ENCODE measurements at places on chromosomes 13 and 19. TPM values are rescaled to one million over a fixed set of nuclear protein-coding genes. Genes with fewer than 3 reads are reported as not detected.

GRCh38 chr19:3193256-3194105, 7.8 kb downstream of the NCLN start:
- DNase-seq, result no peak

- DNase-seq, result peak; percentile 47
Measured at GRCh38 chr13:80276371-80277289, 64.3 kb downstream of the SPRY2 start.

GRCh38 chr13:22451327-22451741, 729.4 kb upstream of the SGCG start:
- DNase-seq, result no peak

DNA sequence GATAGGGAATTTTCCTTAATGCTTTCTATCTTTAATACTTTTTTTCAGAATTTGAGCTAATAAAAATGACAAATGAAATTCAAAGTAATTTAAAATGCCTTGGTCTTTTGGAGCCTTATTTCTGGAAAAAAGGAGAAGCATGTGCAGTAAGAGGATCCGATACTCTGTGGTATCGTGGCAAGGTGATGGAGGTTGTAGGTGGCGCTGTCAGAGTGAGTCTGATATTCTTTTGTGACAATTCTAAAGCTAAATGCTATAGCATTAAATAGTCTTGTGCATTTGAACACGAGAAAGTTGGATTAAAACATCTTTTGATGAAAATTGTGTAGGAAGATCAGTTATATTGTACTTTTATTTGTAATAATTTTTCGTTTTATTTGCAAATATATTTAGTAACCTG, 95.0 kb downstream of the RNF17 start:
- no peak for DNase-seq

DNA sequence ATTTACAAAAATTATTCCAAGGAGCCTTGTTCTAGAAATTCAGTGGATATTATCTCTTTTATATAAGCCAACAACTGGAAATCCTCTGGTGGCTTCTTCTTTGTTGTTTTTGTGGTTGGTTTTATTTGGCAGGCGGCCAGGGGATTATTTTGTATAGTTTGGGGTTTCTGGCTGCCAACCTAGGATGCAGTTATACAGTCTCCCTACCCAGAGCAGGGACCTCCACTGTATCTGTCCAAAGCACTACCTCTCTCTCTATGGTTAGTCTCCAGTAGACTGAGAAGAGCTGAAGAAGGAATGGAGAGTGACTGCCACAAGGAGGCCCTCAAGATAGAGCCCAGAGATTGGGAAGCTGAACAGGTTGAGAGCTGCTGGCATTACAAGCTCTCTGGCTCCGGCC, 80.2 kb downstream of the ZAR1L start:
- DNase-seq, result no peak

DNA sequence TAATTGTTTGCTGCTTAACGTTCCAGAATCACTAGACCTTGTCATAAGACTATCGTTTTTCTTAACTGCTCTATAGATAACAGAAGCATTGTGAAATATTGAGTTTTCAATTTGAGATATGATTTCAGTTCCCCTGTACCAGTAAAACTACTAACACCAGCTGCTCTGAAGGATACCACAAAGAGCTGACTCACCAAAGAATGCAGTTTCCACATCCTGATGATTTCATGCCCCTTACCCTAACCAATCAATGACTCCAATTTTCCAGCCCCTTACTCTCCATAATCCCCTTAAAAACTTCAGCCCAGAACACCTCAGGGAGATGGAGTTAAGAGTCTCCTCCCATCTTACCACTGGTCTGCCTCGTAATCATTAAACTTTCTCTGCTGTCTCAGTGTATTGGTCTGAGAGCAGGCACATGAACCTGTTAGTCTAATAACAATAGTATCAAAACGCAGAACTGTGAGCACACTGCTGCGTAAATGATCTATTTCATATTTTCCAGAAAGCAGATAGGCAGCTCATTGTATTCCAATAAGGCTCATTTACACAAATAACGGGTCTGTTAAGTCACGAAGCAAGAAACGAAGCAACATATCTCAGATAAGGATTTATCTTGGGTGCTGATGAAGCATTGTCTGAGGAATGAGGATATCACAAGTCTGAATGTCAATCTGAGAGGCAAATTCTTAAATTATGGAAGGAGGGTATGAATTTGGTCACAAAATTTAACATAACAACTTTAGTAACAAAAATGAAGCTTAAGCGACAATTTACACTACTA, 14.1 kb upstream of the CCNA1 start:
- no peak for DNase-seq

GRCh38 chr19:53595510-53595867, 36.3 kb upstream of the DPRX start:
- no peak for DNase-seq

DNA sequence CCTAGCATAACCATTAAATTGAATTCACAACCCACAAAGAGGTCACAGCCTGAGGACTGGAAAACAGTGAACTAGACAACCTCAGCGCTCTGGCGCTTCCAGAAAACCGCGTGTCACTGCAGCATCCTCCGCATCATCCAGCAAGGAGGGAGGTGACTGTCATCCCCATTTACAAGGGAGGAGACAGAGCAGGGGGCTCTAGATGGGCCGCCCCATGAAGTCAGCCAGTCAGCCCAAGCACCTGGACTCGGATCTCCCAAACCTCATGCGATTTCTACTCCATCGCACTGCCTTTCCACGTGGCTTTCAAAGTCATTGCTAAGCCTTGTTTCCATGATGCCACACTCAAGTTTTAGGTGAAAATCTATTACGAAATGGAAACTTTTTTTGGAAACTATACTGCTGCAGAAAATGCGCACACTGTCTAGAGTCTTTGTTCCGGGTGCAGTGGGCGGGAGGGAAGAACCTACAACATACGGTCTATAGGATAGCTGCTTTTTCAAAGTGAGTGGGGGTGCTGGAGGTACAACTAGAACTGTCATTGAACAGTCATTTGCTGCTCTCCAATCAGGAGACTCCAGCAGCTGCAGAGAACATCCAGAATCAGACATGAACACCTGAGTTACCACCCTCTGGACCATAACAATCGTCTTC, 2.8 kb downstream of the AP3D1 start:
- DNase-seq, result no peak

DNA sequence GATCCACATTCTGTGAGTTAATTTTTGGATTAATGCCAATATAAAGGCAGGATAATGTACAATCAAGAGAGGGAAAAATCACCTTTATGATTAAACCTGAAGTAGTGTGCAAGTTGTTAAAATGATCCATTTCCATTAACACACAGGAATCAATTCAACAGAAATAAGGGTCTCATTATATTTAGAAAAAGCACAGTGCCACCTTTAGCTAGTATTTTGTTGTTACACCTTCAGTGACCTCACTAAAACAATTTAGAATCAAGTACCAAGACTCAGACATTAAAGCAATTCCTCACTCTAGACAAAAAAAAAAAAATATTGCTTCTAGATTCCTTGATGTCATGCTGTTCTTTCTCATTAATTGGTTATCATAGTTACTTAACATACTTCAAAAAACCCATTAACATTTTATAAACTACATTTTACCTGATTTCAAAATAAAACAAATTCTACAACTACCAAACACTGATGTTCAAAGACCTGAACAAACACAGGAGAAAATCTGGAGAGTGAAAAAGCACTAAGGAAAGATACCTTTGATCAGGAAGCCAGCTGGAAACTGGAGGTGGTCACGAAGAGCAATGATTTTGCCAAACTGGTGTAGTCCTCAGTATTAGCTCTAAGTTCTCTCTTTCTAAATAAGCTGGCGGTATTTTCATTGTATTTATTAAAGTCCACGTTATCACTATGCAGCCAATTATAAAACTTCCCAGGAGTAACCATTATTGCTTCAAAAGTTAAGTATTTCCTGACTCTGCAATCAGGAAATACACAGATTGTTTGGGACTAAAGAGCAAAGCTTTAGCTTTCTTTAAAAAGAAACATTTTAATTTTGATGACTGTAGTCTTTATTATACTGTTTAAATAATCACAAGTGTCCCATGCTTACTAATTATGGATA, 115.3 kb downstream of the TBC1D4 start:
- no peak for DNase-seq

DNA sequence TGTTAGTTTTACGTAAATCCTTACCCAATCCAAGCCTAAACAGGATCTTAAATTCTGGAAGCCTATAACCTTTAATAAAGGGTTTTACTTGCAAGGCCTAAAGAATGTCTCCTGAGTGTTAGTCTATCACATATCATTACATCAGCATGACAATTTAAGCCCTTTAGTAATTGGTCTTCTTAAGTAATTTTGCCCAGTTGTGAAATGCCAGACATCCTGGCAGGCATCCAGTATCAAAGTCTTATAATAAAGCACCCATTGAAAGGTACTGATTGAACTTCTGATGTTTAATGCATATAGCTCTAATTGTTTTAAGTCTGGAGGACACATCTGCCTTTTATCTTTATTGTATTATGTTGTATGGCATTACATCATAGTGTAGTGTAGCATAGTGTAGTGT, 1078.9 kb downstream of the SLITRK1 start:
- DNase-seq, result no peak

DNA sequence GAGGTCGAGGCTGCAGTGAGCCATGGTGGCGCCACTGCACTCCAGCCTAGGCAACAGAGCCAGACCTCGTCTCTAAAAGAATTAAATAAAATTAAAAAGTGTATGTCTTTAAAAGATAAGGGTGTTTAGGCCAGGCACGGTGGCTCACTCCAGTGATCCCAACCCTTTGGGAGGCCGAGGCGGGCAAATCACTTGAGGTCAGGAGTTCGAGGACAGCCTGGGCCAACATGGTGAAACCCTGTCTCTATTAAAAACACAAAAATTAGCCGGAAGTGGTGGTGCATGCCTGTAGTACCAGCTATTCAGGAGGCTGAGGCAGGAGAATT, 7.5 kb upstream of the SDHAF1 start:
- DNase-seq, result no peak

DNA sequence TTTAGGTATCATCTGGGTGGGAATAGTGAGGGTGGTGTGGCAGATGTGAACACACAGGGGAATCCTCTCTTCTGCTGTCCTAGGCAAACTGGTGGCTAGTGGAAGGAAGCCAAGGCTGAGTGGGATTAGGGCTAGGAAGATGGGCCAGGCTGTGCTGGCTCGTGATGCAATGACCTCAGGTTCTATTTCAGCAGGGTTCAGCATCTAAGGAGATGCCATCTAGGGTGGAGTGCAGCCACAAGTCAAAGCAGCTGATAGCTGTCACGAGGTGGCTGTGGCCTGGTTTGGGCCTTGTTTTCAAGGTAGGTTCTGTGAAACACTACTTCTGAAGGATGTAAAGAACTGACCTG, 21.6 kb downstream of the ARL11 start:
- no peak for DNase-seq

GRCh38 chr13:41606646-41607045, 149.3 kb downstream of the RGCC start:
- DNase-seq, result no peak

- no peak for DNase-seq
Measured at GRCh38 chr19:35297515-35297848, 5.5 kb downstream of the MAG start.

GRCh38 chr13:96898212-96898611, 96.1 kb downstream of the OXGR1 start:
- no peak for DNase-seq

DNA sequence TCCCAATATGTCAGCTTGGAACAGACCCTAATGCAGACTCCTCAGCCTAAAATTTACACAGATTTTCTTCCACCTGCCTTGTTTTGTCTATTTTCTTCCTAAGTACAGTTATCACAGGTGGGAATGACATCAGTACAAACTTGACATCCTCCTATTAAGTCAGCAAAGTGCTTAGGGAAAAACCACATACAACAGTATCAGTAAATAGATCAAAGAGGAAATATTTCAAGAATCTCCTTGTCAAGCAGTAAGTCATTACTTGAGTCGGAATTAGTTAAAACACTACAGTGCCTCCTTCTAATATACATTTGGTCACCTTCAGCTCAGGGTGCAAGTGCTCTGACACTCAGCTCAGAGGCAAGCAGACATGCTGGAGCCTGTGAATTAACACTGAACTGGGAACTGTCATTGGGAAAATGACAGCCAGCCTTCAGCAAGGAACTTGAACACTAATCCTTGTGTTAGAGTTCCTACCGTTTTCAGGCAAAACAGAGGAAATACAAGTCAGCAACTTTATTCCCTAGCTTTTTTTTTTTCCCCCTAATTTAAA, 394.3 kb upstream of the HTR2A start:
- no peak for DNase-seq

DNA sequence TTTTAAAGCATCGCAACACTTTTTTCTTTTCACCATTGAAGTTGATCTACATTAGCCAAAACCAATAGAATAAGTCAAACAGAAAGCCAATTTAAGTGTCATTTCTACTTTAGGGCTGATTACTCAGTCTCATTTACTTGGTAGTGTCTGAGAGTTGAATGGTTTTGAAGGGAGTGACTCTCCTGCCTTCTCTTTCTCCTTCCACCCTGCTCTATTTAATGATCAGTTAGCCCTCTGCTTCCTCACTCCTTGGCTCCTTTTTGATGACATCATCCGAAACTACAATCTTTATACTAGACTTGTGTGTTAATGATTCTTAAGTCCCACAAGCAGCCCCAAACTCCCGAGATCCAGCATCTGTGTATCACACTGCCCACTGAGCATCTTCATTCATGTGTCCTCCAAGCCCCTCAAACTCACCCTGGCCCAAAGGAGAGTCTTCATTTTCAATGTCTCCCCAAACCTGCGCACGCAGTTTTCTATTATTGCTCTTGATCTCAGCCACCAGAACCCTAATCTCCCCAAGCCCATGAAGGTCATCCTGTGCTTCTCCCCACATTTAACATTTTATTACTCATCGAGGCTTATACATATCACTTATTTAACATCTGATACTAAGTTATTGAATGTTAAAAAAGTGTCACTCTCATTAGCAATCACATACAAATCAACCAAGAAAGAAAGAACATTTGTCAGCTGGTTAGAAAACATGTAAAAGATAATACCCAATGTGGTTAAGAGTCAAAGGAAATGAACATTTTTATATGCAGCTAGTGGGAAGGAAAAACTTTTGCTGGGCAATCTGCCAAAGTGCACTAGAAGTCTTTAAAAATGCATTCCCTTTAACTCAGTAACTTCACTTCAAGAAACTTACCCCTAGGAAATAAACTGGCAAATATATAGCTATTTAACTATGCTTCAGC, 32.2 kb upstream of the ARGLU1 start:
- DNase-seq, result peak; percentile 51

- DNase-seq, result no peak
Measured at GRCh38 chr13:20721454-20722357, 18.2 kb downstream of the IL17D start.

Gene KIR2DL1
- not detected for total RNA-seq

Gene COL4A1
- total RNA-seq, result 144 TPM

Gene FNDC3A
- 76.5 TPM for total RNA-seq

Gene ZNF266
- total RNA-seq, result 40.5 TPM

Gene CLDND2
- total RNA-seq, result 1.7 TPM
